ENCODE measurements at places on chromosomes 1 and 21.

DNA sequence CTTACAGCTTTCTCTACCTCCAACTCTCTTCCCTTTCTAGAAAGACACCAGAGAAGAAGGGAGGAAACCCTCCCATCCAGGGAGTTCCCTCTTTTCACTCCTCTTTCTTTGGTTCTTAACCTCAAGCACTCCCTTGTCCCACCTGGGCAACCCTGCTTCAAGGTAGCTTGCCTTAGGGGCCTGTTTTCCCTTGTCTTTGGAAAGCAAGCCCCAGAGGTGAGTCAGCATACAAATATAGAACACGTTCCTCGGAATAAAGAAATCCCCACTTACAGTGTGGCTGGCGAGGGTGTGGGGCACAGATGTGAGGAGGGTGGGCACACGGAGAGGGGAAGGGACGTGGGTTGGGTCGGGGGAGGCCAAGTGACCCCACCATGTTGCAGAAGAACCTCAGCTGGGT, 26.1 kb upstream of the KCNE2 start:
- no peak for DNase-seq

- DNase-seq, result peak; percentile 68
These were observed 123.9 kb upstream of the VAMP3 start for GRCh38 chr1:7646981-7647901.

- no peak for DNase-seq
These were observed 24.1 kb upstream of the TTF2 start for GRCh38 chr1:117036018-117036461.

GRCh38 chr1:199173356-199173755, 534.5 kb downstream of the PTPRC start:
- DNase-seq, result peak; percentile 90

- DNase-seq, result peak; percentile 40
These were observed 80.0 kb downstream of the EPS15 start for GRCh38 chr1:51439053-51439452.

DNA sequence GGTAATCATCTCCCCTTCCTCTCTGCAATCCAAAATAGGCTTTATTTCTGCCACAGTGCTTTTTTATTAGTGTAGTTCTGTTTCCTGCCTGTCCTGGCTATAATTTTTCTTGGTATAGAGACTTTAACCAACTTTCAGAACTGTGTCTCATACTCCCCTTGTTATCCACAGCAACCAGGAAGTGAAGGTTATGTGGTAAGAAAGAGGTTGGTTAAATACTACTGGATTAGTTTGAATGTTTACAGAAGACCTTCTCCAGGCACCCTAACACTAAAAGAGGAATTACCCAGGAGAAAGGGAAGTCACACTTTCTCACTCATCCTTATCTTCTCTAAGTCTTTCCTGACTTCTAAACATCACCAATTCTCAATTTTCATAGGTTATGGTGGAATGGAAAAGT, 17.8 kb upstream of the TNFSF4 start:
- no peak for DNase-seq

GRCh38 chr1:121471523-121471922, 286.7 kb downstream of the SRGAP2C start:
- DNase-seq, result no peak
